T-helper 1 cell (primary cell): ENCODE measurements at places on chromosomes 3 and 15.

DNA sequence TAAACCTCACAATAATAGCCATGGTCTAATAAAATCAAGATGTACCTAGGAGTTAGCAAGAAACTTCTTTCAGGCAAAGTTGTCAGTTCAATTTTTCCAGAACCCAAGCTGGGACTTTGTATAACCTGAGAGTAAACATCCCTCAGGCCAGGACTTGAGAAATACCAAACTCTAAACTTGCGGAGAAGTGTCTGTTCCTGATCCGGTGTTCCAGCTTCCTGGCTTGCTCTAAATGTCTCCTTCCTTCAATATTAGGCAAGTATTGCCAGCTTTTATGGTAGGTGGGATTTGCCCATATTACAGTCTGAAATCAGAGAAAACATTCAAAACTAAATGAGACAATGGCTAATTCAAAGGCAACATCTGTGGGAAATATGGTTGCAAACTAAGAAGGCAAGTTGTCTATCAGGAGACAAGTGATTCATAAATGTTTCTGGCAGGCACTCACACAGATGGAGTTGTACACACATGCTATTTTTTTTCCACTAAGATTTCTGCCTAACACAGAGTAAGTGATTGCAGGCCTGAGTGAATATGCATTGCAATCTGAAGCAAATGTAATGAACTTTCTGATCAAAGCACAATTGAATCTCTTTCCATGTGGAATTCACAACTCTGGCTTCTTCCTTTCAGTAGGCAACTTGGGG, 88.3 kb upstream of the COL8A1 start:
- no peak for DNase-seq

GRCh38 chr3:60582288-60582687, 669.0 kb downstream of the FHIT start:
- DNase-seq, result no peak

DNA sequence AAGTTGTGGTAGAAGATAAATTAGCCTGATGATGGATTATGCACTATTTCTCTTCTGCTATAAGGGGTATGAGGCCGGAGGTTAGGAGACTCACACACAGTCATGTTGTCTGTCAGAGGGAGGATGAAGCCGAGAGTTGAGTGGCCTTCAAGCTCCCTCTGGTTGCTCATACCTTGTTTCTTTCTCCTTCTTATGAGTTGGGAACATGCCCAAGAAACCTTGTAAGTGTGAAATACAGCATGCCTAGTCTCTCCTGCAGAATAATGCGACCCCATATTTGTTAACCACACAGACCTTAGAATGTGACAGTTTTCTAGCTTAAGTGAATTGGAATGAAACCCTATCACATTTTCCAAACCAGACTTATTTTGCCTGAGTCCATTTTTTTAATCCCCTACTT, 366.7 kb downstream of the PTPRG start:
- no peak for DNase-seq

DNA sequence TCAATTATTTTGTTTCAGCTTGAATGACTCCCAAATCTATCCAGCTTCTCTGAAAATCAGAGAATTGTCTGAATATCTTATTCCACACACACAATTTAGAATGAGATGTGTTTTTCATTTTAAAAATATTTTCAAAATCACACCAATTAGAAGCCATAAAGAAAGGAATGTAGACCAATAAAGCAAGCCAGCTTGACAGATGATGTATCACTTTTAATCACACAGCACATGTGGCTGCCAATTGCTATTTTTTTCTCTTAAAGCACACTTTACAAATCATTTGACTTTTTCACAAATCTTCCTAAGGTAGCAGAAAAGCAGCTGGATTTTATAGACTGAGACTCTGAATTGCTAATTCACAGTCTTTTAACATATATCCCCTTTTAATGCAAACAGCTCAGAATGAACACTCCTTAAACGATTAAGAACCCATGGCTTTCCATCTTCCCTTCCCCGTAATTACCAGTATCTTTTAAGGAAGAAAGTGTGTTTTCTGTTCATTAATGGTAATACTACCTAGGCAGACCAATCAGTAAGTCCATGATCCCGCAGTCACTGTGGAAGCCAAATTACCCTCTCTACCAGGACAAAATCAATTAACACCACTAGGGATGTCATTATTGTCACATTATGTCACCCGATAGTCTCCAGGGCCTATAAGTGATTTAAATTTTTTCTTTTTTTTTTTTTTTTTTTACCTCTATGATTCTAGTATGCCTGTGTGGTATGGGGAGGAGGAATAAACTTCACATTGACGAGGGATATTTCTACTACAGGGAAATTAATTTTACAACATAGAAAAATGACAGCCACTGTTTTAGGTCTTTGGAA, 250.0 kb upstream of the VEPH1 start:
- DNase-seq, result no peak

GRCh38 chr15:95868450-95868849, 462.1 kb upstream of the NR2F2 start:
- no peak for DNase-seq

DNA sequence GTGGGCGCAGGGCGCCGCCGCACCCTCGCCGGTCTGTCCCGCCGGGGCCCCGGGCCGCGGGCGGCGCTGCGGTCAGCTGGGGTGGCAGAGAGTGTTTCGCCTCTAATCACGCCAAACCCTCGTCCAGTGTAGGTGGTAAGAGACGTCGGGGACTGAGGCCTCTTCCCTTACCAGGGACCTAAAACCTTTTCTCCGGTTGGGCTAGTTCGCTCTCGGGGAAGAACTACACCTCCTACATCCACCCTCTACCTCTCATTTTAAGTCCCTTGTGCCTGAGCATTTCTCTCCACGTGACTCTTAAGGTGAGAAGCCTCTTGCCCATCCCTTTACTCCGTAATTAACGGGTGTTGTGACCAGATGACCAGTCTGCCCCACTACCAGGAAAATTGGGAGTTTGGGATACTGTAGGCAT, 520 bp downstream of the TMEM42 start:
- no peak for DNase-seq

- DNase-seq, result peak; percentile 39
Observed at GRCh38 chr15:80803580-80804525, 24.7 kb downstream of the CEMIP start.

DNA sequence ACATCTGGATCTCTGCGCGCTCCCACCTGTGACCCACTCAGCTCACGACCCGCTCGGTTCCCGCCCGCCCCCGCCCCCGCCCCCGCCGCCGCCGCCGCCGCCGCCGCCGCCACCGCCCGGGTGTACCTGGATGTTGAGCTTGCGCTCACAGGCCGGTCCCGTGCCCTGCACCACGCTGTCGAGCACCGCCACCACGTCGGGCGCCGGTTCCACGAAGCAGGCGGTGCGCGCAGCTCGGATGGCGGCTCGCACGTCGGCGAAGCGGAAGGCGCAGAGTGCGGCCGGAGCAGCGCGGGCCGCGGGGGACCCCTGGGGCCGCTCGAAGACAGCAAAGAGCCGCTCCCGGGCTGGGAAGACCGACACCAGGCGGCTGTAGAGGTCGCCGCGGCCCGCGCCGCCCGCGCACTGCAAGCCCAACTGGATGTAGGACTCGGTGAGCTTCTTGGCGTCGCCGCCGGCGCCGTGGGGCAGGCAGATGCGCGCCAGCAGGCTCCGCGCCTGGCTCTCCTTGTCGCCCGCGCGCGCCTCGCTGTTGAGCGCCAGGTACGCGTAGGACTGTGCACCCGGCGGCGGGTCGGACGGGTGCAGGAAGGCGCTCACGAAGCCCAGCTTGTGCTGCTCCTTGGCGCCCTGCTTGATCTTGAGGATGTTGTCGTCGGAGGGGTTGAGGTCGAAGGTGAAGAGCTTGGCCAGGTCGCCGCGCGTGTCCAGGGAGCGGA, 1.1 kb downstream of the PLXND1 start:
- DNase-seq, result peak; percentile 49

DNA sequence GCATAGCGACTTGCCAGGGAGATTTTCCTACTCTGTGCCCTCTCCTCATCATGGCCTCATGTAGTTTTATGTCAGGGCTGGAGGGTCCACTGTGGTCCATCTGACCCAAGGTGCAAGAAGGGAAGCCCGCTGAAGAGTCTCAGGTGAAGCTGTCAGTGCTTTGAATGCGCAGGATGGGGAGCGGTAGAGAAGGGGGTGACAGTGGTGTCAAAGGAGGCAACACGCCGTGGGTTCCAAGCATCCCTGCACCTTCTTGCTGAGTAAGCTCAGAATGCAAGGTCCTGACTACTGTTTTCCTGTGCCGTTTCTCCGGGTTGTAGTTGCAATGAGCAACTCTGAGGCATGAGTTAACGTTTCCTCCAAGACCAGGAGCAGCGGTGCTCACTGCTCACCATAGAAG, 44.9 kb upstream of the RAB6B start:
- DNase-seq, result no peak

DNA sequence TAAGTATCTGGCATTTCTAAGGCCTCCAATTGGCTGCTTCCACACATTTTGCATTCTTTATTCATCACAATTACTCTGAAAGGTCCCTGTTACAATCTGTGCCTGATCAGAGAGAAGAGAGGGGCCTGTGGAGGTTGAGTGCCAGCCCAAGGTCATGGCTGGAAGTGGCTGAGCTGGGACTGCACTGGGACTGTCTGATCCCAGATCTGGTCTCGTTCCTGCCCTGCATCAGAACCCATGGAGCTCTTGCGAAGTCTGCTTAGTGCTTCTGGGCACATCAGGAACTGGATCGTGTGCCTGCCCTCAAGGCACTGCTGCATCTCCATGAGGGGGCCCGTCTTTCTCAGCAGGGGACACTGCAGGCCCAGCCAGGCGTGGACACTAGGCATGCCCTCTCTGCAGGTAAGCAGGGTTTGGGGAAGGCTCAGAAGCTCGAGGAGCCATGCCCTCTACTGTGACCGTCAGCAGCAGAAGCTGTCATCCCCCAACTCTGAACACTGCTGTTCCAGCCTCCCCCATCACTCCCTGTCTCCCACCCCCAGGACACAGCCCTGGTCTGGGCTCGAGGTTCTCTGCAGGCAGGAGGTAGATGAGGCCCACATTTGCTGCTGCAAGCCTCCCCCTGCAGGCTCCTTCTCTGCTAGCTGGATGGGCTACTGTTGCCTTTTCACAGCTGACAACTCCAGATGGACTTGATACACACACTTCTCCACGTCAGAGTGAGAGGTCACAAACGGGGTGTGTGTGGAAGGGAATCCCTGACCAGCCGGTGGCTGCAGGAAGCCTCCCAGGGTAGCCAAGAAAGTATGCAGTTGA, 96.5 kb upstream of the PRR23E start:
- no peak for DNase-seq

DNA sequence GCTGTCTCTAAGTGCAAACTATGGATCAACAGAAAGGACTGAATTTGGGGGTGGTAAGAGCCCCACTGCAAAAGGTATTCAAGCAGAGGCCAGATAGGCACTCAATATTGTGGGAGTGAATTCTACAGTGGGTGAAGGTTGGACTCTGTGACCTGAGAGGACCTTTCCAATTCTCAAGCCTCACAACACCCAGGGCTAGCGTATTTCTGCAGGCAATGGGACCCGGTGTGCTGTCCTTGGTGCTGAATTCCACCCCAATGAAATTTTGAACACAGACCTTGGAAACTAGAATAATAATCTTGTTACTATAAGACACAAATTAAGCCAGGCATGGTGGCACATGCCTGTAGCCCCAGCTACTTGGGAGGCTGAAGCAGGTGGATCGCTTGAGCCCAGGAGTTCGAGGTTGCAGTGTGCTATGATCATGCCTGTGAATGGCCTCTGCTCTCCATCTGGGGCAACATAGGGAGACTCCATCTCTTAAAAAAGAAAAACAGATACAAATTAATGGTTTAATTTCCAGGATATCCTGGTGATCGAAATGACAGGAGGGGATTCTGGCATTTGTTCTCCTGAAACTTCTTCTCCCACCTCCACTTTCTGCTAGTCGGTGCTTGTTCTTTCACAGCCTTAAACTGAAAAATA, 135.4 kb downstream of the RAB11A start:
- DNase-seq, result no peak

DNA sequence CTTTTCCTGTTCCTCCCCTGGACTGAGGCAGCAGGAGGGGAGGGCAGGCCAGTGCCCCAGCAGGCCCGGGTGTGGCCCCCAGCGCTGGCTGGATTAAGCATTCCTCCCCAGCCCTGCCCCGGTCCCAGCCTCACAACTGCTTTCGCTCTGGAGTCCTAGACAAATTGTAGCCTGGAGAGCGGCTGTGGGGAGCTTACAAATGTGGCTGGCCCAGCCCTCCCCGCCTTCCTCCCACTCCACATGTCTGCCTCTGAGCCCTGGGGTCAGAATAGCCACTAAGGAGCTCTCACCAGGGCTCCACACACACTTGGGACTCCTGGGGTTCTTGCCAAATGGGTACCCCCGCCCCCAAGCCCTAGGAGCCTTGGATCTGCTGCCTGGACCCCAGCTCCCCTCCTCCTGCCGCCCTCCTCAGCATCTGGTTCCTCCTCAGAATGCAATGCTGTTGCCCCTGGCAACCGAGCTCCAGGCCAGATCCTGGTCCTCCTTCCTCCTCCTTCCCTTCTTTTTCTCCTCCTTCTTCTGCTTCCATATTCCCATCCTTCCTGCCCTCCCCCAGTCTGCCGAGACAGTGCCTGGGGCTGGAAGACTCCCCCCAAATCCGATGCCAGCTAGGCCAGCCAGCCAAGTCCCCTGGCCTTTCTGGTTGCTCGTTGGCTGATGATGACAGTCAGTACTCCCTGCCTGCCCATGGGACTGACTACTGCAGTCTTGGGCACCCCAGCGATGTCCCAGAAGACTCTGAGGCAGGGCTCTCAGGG, 91.1 kb downstream of the LINGO1 start:
- no peak for DNase-seq

DNA sequence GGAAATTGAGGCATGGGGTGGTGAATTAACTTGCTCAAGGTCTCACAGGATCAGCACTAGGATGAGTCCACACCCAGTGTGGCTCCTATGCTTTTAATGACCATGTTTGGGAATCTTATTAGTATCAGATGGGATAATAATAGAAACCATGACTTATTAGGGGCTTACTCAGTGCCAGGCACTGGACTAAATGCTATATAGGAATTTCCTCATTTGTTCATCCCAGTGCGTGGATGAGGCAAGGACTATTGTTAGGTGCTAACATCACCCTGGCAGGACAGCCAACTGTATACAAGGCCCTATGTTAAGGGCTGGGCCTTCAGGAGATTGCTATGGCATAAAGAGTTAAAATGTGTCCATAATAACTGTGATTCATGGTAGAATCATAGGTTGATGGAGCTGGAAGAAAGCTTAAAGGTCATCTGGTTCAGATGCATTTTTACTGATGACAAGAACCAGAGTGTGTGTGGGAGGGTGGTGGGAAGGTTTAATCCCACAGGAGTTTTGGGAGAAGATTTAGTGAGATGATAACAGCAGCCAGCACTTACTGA, 4.7 kb upstream of the FEM1B start:
- no peak for DNase-seq

DNA sequence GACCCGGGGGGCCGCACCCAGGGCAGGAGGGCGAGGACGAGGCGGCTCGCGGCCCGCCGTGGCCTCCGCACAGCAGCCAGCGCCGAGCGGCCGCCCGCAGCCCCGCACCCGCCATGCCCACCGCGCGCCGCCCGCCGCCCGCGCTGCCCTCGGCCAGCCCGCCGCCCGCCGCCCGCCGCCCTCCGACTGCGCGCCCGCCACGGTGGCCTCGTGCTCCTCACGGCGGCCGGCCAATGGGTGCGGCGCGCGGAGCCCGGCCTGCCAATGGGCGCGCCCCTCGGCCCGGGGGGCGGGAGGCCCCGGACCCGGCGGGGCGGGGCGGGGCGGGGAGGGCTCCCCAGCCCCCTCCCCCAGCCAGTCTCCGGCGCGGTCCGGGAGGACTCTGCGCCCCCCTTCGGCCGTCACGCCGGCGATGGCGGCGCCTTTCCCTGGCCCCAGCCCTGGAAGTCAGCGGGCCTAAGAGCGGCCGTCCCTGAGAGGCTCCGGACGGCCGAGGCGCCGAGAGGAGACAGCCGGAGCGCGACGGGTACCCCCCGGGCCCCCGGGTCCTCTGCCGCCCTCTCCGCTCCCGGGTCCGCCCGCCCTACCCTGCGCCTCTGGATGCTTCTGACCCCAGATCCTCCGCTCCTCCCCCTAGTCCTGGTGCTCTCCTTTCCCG, at the start of gene NT5DC2:
NT5DC2 (minus strand) TSS at position 235 of the 658 bp plus-strand sequence; CDS start at position 115, 120 bp downstream.
- peak; percentile 60 for DNase-seq
